ENCODE measurements at places on chromosomes 12 and 14.

GRCh38 chr12:15984097-15984800, 73.1 kb downstream of the DERA start:
- DNase-seq: no peak

DNA sequence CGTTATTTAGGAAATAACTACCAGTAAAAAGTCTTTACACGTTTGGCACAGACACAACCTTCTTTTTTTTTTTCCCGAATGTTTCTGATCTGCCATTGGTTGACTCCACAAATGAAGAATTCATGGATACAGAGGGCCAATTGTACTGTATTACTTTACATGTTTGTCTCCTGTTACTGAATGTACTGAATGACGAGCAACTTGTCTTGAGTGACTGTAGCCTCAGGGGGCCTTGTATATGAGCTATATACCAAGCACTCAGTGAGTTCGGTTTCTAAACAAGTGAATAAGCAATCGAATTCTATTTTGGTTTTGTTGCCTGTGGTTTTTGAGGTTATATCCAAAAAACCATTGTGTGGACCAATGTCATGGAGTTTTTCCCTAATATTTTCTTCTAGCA, 480.0 kb upstream of the SYT1 start:
- no peak for DNase-seq

GRCh38 chr12:75960086-75960910, 71.3 kb downstream of the PHLDA1 start:
- no peak for DNase-seq

- no peak for DNase-seq
Observed at GRCh38 chr12:19778172-19778571, 338.9 kb downstream of the AEBP2 start.

- peak; percentile 38 for DNase-seq
Observed at GRCh38 chr12:60760965-60761364, 1165.1 kb downstream of the SLC16A7 start.

DNA sequence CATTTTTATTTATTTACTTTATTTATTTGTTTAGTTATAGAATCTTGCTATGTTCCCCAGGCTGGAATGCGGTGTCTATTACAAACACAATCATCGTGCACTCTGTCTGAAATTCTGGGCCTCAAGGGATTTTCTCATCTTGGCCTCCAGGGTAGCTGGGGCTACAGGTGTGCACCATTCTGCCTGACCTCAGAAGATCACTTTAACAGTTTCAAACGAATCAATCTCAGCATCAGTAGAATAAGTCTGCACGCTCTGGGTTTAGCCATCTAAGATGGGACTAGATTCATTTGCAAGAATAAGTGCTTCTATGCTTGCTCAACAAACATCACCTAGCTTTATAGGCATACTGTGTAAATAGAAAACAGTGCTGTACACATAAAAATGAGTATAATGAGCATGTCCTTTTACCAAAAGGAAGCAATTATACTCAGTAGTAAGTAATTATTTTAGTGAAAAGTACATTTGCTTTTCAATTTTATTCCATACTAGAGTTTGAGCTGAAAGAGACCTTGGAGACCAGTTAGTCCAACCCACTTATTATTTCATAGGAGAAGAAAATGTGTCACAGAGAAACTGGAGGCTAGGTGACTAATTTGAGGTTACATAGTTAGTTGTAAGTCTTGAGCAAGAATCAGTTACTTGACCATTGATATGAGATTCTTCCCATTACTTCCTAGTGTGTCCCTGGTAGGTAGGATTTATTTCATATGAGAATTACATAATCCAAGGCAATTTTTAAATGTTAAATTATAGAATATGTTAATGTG, 456.5 kb upstream of the LMO3 start:
- peak; percentile 11 for DNase-seq

DNA sequence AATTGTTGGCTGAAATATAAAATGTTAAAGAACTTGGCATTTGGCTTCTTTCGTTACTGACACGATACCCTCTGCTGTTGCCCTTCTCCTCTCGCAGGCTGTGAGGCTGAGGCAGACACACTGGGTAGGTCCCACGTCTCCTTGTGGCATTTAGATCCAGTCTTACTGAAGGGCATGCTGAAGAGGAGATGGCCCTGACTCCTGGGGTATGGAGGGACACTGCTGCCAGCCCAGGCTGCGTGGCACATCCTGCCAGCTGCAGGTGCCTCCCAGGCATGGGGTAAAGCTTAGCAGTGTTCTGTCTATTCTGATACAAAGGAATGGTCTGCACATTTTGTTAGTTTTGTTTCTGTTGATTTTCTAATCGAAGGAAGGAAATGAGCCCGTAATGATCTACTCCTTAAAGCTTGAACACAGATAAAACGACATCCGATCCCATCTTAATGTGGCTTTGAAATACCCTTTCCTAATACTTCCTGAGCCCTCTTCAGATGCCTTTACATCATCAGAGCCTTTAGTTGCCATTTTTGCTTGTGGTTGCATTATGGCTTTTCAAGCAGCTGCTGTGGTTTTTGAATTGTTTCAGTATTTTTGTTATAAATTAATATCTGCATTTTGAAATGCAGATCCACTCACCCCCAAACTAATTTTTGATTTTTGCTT, 61.1 kb downstream of the WDR20 start:
- no peak for DNase-seq

DNA sequence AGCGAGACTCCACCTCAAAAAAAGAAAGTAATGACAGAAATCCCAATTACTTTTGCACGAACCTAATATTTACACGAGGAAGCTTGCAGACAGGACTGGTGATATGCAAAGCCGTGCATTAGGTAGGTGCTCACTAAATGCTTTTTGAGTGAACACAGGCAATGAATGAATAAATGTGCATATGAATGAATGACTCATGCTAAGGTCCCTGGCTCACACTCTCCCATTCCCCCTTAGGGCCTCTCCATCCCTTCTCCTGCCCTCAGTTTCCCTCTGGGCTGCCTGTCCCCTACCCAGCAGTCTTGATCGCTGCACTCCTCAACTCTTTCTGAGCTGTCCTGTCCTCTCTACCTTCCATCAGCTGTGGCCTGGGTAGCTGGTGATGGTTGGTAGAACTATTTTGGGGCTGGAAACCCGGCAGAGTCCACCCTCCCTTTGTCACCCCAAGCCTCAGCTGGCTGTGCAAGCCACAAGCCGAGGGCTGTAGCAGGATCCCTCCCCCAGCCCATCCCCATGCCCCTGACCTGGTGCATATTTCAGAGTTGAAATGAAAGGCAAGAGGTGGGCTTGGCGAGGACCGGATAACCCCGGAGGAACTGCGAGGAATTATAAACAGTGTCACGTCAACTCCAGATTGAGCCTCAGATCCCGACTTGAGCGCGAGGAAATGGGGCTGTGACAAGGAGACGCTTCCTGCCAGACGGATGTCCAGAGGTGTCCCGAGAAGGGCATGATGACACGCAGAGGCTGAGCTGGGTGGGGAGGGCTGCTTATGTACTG, 191.7 kb upstream of the GSC start:
- DNase-seq: no peak

DNA sequence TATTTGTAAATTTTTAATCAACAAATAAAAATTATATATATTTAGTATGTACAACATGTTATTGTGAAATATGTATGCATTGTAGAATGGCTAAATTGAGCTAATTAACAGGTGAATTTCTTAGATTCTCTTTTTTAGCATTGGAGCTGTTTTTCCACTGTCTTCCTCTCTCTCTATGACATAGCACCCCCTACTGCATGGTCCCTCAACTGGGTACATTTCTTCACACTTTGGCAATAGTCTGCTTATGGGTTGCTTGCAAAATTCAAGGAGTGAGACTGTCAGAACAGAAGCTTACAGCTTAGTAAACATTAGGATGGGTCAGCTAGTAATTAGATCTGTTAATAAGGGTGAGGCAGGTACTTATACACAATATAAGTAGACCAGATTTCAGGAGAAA, 658.5 kb upstream of the MGAT4C start:
- DNase-seq: peak; percentile 48

DNA sequence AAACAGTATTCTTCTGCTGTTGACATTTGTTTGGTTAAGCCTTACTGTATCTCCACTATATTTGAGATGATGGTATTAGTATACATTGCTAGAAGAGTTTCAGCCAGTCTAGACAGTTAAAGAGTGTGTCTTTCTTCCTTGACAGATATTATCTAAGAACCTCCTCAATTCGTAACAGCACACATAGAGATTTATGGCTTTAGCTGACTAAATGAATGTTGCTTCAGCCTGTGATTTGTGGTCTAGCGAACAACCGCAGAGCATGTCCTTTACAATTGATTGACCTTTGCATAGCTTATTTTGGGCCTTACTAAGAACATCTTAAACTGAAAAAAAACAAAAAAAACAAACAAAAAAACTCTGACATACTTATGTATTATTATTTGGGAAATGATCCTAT, 122.2 kb downstream of the DAAM1 start:
- DNase-seq: no peak
